Hippocampal formation (tissue), 2 donors: ENCODE measurements at places on chromosomes 5 and 9.

GRCh38 chr9:123998278-123998925 lies 13.2 kb upstream of the LHX2 start:
- no peak for DNase-seq

GRCh38 chr9:91207729-91208418 lies 153.8 kb downstream of the AUH start:
- DNase-seq: no peak

DNA sequence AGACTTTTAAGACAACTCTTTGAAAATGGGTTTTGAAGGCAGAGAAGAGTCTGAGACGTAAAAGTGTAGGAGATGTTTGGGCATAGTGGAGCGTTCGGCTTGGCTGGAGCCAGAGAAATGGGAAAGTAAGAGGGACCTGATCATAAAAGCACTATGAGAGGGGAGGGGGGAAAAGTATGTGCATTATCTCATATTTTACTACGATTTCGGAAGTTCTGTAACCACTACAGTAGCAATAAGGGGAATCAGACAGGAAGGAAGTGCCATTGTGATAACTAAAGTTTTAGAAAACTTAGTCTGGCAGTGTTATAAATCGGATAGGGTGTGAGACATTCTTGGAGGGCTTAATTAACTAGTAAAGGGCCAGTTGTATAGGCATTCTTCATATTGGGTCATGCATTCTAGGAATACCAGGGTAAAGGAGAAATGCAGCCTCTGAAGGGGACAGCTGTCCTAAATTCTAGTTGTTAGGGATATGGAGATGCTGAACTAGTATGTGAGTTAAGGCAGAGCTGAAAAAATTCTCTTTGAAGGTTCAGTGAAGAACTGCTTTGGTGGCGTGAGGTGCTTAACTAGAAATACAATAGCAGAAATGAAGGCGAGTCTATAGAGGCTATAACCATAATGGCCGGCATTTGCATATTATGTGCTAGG lies 83.8 kb upstream of the FREM1 start:
- no peak for DNase-seq

- no peak for DNase-seq
Measured at GRCh38 chr5:32207355-32207634, 33.2 kb upstream of the GOLPH3 start.

GRCh38 chr5:149485655-149486615 lies 65.3 kb downstream of the CSNK1A1 start:
- no peak for DNase-seq

- no peak for DNase-seq
Measured at GRCh38 chr9:134918646-134919045, 934 bp upstream of the FCN1 start.

GRCh38 chr5:135310328-135310989 lies 88.6 kb downstream of the MACROH2A1 start:
- no peak for DNase-seq

DNA sequence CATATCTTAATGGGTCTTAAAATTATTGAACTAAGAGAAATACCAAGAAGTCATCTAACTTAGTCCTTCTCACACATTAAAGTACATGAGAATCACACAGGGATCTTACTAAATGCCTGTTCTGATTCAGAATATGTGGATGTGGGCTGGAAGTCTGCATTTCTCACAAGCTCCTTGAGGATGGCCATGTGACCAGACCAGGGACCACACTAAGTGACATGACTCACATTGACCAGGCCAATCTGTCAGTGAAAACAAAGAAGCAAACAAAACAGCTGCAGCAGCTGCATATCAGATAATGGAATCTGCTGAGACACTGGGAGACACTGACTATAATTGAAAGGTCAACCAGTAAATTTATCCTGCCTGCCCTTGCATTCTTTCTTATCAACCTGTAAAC lies 110.5 kb downstream of the ADAMTS12 start:
- no peak for DNase-seq

- DNase-seq: no peak
Measured at GRCh38 chr5:116455061-116455460, 119.6 kb downstream of the SEMA6A start.

- DNase-seq: no peak
Measured at GRCh38 chr5:125032286-125032685, 285.8 kb upstream of the ZNF608 start.

GRCh38 chr5:173012882-173013281 lies 29.3 kb downstream of the ATP6V0E1 start:
- DNase-seq: no peak

DNA sequence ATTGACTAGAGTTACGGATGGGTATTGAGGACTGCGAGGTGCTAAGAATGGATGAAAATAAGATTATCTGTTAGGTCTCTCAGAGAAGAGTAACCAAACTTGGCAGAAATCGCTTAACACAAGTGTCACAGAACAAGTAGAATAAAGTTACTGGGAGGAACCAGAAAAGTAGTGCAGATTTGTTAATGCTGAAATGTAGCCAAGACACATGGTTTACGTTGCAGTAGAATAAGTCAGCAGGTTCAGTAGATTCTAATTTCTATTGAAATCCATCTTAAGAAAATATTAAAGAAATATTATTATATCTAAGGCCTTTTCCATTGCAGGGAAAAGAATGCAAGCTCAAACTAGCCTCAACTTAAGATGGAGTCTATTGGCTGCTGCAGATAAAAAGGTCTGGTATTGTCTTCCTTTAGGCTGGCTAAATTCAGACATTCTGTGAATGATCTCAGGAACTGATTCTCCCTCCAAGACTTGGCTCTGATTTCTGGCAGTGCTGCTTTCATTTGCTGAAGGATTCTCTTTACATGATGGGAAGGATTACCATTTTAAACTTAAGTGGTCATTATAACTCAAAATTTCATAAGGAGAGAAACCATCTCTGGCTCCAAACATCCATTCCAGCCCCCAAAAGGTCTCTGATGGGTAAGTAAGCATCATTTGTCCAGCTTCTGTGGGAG lies 314.9 kb downstream of the MARCHF11 start:
- DNase-seq: no peak

DNA sequence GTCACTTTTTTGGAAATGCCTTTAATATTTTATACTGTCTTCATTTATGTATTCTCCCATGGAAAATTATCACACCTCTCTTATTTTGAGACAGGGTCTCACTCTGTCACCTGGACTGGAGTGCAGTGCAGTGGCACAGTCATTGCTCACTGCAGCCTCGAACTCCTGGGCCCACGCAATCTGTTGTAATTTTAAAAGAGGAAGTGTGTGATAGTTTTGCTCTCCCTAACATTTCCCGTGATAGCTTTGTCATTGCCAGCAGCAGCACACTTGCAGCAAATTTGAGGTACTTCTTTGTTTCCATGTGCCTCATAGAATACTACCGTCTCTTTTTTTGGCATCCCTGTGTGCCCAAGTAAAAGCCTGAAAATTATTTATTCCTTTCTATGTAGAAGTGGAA lies 103.5 kb downstream of the RNF180 start:
- no peak for DNase-seq

- no peak for DNase-seq
Measured at GRCh38 chr9:71763832-71764231, 4.5 kb downstream of the CEMIP2 start.

- no peak for DNase-seq
Measured at GRCh38 chr9:73174330-73174980, 22.8 kb downstream of the ANXA1 start.

GRCh38 chr5:55711507-55712022 lies 559 bp downstream of the SLC38A9 start:
- DNase-seq: no peak

DNA sequence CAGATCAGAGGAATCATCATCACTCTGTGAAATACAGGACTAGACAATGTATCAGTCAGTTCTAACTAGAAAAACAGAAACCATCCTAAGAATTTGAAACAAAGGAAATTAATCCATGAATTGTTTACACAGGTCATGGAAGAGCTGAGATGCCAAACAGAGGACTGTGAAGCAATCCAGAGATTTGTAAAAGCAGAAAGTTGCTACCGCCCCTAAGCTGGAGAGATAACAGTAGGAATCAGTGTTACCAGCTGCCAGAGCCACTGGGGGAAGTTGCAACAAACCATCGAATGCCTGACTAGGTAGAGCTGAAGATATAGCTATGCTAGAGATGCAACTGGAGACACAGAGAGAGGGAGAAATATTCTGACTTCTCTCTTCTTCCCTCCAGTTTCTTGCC lies 10.4 kb upstream of the MIER3 start:
- DNase-seq: no peak

- DNase-seq: no peak
Measured at GRCh38 chr9:111925017-111925770, 28.6 kb downstream of the UGCG start.

- DNase-seq: no peak
Measured at GRCh38 chr5:17497446-17497845, 585 bp upstream of the TAF11L2 start.

DNA sequence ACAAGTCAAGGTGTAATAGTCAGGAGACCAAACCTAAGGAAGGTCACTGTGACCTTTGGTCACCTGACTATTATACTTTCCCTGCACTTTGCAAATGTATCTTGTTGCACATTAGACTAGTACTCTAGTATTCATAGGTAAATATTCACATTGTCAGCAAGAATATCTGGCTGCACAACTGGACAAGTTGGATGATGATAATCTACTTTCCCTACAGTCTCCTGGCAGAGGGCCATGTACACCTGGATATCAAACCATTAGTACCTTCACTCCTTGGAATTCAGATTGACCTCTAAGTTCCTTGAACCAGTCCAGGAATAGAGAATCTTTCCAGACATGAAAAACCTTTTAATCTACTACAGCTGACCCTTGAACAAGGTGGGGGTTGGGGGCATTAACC lies 344.8 kb downstream of the DEPDC1B start:
- DNase-seq: no peak

- no peak for DNase-seq
Measured at GRCh38 chr5:5700549-5700948, 278.1 kb downstream of the ICE1 start.
